Calu3 (cell line): ENCODE measurements at places on chromosomes 2 and 18. TPM values are rescaled to one million over a fixed set of nuclear protein-coding genes. Genes with fewer than 3 reads are reported as not detected.

- no peaks in the 10 kb centered on the region for H3K36me3 ChIP-seq
- H3K4me1 ChIP-seq = no peaks in the 10 kb centered on the region
- H3K27ac ChIP-seq = no peak overlapping the region
- DNase-seq = no peak
- no peaks in the 10 kb centered on the region for H3K27me3 ChIP-seq
Observed at GRCh38 chr18:28039078-28039477, 137.9 kb downstream of the CDH2 start.

- no peaks in the 10 kb centered on the region for H3K27me3 ChIP-seq
- H3K36me3 ChIP-seq = no peaks in the 10 kb centered on the region
- no peak overlapping the region for H3K27ac ChIP-seq
- peaks cover 7% of the 10 kb centered on the region for H3K4me1 ChIP-seq
- DNase-seq = no peak
- H3K4me3 ChIP-seq = no peak overlapping the region
Observed at GRCh38 chr18:58562999-58563667, 65.8 kb downstream of the ALPK2 start.

DNA sequence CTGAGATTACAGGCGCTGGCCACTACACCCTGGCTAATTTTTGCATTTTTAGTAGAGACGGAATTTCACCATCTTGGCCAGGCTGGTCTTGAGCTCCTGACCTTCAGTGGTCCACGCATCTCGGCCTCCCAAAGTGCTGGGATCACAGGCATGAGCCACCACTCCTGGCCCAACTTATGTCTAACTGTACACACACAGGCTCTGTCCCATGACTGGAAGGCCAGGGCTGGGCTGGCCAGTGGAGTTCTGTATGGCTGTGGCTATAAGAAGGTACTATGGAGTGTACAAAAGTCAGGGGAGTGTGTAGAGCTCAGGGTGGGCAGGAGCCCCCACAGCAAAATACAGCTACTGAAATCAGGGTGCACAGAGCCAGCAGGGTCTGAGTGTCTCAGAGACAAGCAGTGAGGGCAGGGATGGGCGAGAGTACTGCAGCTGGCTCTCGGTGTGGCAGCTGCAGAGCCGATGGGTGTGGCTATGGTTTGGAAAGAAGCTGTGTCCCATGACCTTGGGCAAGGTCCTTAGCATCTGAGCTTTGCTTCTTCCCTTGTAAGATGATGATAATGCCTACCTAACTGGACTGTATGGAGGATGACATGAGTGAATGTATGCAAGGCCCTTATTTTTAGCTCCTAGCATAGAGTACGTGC, 10.4 kb upstream of the MSGN1 start:
- no peaks in the 10 kb centered on the region for H3K36me3 ChIP-seq
- DNase-seq = no peak
- no peak overlapping the region for H3K4me3 ChIP-seq

GRCh38 chr2:185127412-185127811, 529.1 kb downstream of the ZNF804A start:
- H3K4me3 ChIP-seq = no peak overlapping the region
- H3K36me3 ChIP-seq = no peaks in the 10 kb centered on the region
- no peaks in the 10 kb centered on the region for H3K27me3 ChIP-seq
- H3K4me1 ChIP-seq = peaks cover 10% of the 10 kb centered on the region
- H3K27ac ChIP-seq = peak overlapping the region; percentile 9

- DNase-seq = no peak
- H3K4me3 ChIP-seq = no peak overlapping the region
- no peak overlapping the region for H3K27ac ChIP-seq
- no peaks in the 10 kb centered on the region for H3K36me3 ChIP-seq
Observed at GRCh38 chr2:21406386-21406785, 282.6 kb downstream of the TDRD15 start.

GRCh38 chr2:168449419-168449818, 6.7 kb upstream of the CERS6 start:
- no peaks in the 10 kb centered on the region for H3K4me1 ChIP-seq
- H3K27me3 ChIP-seq = no peaks in the 10 kb centered on the region
- H3K27ac ChIP-seq = no peak overlapping the region
- H3K36me3 ChIP-seq = no peaks in the 10 kb centered on the region

DNA sequence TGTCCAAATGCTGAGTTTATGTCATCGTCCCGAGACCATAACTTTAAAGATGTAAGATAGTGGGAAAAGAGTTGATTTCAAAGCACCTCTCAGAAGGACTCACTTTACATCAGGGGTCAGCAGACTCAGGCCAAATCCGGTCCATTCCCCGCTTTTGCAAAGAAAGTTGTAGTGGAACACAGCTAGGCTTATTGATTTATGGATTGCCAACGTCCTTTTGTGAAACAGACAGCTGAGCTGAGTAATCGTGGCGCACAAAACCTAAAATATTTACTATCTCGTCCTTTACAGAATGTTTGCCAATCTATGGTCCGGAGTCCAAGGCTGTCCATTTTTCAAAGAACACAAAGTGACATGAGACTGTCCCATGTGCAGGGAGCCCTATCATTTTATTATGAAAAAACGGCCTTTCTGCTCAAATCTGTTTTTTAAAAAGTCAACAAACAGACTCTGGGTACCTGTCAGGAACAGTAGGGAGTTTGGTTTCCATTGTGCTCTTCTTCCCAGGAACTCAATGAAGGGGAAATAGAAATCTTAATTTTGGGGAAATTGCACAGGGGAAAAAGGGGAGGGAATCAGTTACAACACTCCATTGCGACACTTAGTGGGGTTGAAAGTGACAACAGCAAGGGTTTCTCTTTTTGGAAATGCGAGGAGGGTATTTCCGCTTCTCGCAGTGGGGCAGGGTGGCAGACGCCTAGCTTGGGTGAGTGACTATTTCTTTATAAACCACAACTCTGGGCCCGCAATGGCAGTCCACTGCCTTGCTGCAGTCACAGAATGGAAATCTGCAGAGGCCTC, at the start of gene IL1RN:
TSS of gene IL1RN (plus strand) at position 754 of the 801 bp plus-strand sequence. CDS start at position 781, 27 bp downstream.
- H3K27ac ChIP-seq = no peak within 1 kb of the TSS
- H3K4me3 ChIP-seq = no peak within 1 kb of the TSS
- peaks cover 9% of the 10 kb centered on the region for H3K36me3 ChIP-seq

DNA sequence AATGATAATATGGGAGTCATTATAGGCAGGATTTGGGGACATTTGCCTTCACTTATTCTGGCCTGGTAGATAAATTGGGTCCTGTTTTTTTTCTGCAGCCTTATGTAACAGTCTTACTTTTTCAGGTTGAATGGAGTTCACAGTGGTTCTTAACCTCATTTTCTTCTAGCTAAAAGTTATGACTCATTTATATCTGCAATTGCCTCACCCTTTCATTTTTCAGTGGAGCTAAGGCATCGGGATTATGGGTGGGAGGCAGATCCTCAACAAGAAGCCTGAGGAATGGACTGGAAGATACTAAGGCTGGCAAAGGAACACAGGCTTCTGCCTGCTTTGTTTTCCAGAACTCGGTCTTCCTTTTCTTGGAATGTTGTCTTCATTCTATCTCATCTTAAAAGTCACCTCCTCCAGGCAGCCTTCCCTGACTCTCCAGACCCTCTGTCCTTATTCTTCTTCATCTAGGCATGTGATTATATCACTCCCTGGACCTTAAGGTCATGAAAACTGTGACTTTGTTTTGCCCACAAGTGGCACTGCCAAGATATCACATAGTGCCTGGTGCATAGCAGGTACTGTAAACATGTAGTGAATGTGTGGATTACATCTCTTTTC, 41.0 kb upstream of the ACSL3 start:
- no peak for DNase-seq
- H3K4me3 ChIP-seq = no peak overlapping the region

- no peak for DNase-seq
- peak overlapping the region; percentile 88 for H3K27ac ChIP-seq
- H3K27me3 ChIP-seq = no peaks in the 10 kb centered on the region
- peak overlapping the region; percentile 62 for H3K4me3 ChIP-seq
- peaks cover 79% of the 10 kb centered on the region for H3K4me1 ChIP-seq
Observed at GRCh38 chr2:168220965-168221819, 26.2 kb downstream of the STK39 start.

The LIPG gene
- 36.6 and 44.0 TPM in 2 replicates for total RNA-seq

- no peak overlapping the region for H3K4me3 ChIP-seq
- no peaks in the 10 kb centered on the region for H3K36me3 ChIP-seq
- no peak for DNase-seq
- no peaks in the 10 kb centered on the region for H3K4me1 ChIP-seq
- H3K27ac ChIP-seq = no peak overlapping the region
Observed at GRCh38 chr2:132845339-132845738, 175.3 kb upstream of the LYPD1 start.

The MAP3K19 gene
- not detected in 2 replicates for total RNA-seq
